ENCODE measurements at places on chromosomes 5 and 9.

DNA sequence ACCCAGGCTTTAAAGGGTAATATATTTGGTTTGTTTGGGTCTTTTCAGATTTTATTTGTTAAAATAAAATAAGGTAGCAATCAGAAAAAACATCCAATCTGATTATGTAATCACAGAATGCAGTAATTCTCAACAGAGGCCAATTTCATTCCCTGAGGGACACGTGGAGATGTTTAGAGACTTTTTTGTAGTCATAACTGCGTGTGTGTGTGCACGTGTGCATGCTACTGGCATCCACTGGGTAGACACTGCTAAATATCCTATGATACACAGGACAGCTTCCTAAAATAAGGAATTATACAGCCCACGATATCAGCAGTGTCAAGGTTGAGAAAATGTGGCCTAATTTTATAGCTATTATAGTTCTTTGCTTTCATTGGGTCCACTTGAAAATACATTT is 180.8 kb upstream of the KLF9 start:
- no peak for DNase-seq

- no peak for DNase-seq
Measured at GRCh38 chr9:34459356-34459755, 751 bp downstream of the DNAI1 start.

- DNase-seq, result peak; percentile 80
Measured at GRCh38 chr5:144203750-144204596, 33.3 kb downstream of the KCTD16 start.

DNA sequence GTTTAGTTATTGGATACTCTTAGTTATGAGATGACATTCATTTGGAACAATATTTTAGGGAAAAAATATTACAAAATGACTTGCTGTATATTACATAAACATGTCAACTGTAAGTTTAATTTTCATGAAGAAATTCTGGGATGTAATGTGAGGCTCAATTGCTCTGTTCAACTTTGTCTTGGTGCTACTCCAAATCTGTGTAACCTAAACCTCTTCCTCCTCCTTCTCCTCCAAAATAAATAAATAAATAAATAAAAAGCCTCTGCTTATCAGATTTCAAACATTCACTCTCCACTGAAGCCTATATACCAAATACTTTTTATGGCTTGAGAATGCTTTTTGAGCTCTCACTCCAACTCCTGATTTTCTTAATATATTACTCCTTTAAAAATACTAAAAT is 27.7 kb downstream of the ACTBL2 start:
- DNase-seq, result no peak

DNA sequence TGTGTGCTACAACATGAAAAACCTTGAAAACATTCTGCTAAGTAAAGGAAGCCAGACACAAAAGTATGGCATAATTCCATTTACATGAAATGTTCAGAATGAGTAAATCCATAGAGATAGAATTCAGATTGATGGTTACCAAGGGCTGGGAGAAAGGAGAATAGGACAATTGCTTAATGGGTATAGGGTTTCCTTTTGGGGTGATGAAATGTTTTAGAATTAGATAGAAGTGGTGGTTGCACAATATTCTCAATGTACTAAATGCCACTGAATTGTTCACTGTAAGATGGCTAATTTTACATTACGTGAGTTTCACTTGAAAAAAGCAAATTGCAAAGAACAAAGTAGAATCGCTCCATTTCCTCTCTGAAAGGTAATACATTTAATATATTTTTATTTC is 43.0 kb upstream of the GAS1 start:
- DNase-seq, result no peak

DNA sequence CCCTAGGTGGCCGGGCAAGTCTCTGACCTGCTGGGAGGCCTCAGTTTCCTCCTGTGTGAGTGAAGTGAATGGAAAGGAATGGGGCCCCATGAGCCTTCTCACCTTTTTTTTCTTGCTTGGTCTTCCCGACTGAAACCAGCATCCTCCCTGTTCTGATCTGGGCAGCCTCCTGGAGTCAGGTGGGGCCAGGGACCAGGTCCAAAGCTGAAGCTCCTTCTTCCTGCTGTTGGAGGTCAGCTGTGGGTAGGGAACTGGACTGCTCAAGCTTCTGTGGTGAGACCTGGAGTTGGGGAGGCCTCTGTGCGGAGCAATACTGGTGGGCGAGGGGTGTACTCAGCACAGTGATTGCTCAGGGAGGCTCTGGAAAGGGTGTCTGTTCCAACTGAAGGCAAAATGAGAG is 99.7 kb downstream of the PCSK1 start:
- no peak for DNase-seq

DNA sequence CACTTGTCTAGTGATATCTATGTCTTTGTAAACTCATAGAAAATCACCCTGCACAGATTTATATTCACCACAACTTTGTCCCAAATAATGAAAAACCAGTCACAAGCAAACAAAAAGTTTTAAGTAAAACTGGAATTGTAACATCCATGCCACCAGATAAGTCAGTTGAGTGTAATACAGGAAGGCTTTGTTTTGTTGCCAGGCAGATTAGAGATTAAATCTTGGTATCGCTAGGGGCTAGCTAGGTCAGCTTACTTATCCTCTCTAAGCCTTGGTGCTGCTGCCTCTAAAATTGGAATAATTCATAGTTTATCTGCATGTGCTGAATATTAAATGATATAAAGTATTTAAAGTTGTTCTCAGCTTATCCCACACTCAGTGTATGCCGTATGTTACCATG is 1062.5 kb downstream of the CDH9 start:
- DNase-seq, result no peak

DNA sequence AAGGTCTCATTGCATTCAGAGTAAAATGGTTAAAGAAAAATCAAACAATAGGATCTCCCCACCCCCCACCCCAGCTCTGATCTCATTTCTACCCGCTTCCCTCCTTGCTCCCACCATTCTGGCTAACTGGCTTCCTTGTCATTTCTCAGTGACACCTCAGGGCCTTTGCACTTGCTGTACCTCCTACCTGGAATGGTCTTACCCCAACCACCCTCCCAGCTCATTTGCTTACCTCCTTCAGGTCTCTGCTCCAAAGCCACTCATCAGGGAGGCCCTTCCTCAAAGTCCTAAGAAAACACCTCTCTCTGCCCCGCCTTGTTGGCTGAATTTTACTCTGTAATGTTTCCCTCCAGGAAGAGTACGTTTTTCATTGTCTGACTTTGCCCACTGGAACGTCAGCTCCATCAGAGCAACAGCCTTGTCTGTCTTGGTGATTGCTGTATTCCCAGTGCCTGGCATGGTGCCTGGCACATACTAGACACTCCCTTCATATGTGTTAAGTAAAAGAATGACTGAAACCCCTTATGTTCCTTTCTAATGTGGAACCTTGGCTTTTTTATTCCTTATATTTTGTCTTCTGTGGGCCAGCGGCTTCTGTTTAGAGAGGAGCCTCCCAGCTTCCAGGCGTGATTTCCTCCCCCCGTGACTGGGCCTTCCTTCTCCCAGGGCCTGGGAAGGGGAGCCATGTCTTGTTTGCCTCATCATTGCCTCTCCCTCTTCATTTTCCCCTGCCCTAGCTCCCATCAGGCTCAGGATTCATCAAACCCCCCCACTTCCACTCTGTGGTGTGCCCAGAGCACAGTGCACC is 26.9 kb downstream of the NEURL1B start:
- no peak for DNase-seq

DNA sequence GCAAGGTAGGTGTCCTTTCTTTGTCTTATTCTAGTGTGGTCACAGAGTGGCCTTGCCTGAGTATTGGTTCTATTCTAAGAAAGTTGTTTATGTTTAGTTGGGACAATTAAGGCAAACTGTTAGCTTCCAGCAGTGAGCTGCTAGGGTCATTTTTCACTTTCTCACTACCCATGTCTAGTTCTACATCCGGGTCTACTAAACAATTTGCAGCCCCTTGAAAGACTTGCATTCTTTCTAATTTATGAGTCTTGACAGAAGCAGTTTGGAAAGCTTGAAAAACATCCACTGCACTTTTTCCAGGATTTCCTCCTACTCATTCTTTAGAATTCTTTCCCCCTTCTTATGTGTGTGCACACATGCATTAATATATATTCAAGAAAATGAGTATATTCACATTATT is 892.2 kb upstream of the ACO1 start:
- no peak for DNase-seq

- peak; percentile 4 for DNase-seq
Measured at GRCh38 chr5:98734646-98735045, 38.8 kb upstream of the RGMB start.

DNA sequence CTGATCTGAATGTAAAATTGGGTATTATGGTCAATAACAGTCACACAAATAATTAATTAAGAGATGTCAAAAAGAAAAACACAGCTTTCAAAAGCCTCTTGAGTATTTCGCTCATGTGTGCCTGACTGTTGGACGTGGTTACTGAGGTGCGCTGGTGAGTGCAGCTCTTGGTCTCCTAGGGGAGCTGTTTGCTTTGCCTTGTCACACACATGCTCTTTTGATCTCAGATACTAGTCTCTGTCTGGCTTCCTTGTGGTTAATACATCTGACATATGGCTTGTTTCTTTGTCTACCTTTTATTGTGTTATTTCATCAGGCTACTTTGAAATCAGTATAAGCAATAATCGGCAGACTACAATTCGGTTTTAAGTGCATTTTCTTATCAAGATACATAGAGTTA is 51.5 kb downstream of the PCSK1 start:
- DNase-seq, result no peak

DNA sequence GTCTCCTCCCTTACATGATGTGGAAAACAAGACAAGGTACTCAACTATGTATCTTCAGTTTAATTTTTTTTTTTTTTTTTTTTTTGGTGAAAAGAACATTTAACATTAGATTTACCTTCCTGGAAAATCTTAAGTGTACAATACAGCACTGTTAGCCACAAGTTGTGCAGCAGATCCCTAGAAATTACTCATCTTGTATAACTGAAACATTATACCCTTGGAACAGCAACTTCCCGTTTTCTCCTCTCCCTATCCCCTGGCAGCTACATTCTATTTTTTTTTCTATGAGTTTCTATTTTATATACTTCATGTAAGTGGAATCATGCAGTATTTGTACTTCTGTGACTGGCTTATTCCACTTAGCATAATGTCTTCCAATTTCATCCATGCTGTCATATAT is 421.9 kb upstream of the FTMT start:
- DNase-seq, result no peak

- DNase-seq, result no peak
Measured at GRCh38 chr5:133242221-133242835, 190.5 kb downstream of the HSPA4 start.

GRCh38 chr9:122526602-122527001 is 491 bp downstream of the OR1N1 start:
- no peak for DNase-seq

DNA sequence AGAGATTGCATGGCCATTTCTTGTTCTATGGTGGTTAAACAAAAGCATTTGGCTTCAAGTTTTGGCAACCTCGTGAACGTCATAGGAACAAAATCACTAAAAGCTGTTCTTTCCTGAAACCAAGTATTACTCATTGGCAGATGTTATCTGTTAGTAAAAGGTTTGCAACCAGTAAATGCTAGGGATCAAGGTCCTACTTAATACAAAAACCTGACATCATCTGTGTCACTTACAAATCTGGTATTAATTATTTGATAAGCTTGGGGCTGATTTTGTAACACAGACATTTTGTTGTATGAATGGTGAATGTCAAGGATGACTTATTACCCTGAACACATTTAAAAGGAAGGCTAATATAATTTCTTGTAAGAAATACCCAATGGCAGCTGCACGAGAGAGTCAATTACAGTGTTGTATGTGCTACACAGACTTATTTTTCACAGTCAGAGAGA is 486.4 kb upstream of the ZNF608 start:
- DNase-seq, result no peak

DNA sequence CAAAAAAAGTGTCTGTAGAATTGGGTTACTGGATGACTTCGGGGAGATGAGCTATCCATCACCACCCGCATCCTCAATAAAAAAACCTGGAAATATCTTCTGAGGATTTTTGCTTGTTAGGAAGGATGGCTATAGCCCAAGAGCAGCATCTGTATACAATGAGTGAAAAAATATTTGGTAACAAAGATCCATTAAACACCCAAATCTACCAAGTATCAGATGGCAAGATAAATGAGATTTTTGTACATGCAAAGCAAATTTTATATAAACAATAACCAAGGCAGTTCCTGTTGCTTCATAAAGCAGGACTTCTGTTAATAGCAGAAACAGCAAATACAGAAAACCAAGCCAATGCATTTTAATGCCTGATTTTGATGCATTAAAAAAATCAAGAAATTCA is 166.6 kb downstream of the SLC28A3 start:
- no peak for DNase-seq

DNA sequence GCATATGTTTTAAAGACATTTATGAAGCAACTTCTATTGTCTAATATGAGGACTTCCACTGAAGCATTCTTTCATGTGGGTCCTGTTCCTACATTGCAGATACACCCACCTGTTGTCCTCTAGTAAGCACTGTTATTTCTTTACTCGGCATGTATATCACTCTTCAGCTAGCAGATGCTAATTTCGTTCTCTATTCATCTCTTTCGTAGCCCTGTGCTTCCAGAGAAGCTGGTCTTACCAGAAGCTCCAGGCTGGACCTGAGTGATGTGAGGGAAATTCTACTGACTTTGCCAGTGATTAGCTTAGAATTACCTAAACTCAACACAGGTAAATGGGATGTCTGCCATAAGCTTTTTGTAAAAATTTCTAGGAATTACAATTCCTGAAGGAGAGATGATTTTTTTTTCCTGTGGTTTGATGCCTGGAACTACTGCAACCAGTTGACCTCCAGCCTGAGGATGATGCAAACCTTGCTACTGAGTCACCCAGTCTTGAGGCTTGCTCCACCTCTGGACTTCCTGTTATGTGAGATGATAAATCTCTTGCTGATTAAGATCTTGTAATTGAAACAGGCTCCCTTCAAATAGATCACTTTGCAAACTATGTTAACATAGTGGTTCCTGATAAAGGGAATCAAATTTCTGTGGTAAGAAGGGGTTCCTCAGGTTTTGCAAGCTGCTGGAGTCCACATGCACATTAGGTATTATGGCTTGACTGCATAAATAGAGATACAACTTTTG is 52.2 kb upstream of the SPINK5 start:
- DNase-seq, result peak; percentile 39

DNA sequence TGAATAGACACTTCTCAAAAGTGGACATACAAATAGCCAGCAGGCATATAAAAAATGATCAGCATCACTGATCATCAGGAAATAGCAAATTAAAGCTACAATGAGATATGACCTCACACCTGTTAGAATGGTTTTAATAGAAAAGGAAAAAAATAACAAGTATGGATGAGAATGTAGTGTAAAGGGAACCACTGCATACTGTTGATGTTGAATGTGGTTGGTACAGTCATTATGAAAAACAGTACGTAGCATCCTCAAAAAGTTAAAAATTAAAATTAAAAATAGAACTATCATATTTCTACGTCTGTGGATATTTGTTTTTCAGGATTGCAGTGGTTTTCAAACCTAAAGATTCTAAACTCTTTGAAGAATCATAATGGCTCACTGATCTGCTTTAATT is 215.1 kb upstream of the NREP start:
- no peak for DNase-seq

DNA sequence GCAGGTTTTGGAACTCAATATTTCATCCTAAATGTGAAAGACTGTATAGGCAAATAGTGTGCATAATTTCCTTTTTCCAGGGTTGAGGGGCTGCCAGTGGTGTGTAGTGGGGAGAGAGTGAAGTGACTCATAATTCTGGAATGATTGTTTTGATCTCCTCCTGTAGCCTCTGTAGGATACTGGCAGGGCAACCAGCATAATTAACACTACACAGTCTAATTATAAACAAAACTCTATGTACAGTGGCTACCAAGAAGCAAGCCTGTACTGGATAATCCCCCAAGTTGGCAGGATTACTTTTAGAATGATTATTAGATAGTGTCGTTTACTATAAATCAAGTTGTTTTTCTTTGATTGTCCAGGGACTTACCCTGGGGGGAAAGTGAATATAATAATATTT is 32.2 kb downstream of the LNPEP start:
- DNase-seq, result no peak

Data from hematopoietic multipotent progenitor cell treated with erythropoietin and hydrocortisone succinate and interleukin-3 and kit ligand, for 6 days (in vitro differentiated cells).